ENCODE measurements at places on chromosomes 5 and 9.

DNA sequence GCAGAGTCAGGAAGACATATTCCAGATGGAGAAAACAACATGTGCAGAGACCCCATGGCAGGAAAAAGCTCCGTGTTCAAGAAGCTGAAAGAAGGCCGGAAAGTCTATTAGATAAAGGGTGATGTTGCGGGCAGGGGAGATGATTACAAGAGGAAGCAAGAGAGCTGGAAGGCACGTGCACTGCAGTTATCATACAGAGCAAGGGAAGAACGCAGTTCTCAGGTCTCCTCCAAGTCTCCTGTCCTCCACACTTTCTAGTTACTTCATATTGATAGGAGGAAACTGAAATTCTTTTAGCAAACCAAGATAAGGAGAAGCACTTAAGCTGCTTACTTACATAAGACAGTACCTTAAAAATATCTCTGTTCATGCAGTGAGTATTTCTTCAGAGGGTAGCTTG lies 58.3 kb upstream of the PLPP6 start:
- no peak for DNase-seq

DNA sequence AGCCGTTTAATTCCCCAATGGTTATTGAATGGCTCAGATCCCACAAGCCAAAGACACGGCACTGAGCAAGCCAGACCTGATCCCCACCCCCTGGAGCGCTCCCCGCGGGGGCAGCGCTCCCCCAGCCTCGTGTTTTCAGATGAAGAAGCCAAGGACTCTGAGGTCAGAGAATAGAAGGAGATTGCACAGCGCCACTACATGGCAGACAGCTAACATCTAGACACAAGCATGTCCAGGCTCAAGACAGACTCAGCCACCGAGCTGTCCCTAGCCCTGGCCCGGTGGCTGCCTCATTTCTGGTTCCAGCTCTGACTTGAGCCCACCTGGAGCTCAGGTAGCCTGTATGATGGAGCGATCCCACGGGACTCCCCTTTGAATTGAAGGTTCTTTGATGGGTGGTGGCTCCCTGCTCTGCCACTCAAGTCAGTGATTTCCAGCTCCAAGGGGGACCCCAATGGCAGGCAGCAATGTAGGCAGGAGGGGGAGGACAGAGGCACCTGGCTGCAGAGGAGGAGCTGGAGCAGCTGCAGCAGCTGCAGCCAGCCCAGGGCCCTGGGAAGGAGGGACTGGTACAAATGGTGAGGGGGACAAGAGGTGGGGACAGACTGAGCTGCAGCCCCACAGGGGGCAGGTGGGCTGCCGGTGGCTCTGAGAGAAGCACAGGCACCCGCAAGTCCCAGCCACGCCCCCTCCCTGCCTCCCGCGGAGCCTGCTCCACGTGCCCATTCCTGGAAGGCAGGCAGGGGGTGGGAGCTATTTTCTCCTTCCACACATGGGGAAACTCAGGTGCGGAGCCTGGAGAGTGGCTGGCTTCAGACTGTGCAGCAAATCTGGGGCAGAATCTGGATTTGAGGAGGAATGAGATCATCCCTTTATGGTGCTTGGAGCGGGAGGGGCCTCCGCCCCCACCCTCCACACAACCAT lies 40.2 kb downstream of the NTNG2 start:
- no peak for DNase-seq

DNA sequence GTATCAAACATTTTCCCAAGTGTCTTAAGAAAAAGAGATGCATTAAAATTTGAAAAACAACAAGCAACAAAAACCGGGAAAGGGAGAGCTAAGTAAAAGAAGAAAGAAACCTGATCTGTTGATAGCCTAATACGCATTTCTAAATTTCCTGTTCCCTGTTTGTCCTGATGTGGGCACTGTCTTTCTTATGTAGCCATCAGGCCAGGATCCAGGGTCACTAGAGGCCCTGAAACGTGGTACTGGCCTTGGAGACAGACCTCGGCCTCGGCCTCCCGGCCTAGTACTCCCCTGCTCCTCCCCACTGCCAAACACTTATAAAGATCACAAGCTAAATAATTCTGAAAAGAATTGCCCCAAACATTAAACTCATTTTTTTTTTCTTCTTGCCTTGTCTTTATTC lies 547.2 kb downstream of the IRX1 start:
- no peak for DNase-seq

GRCh38 chr5:129377504-129377903 lies 82.6 kb upstream of the ADAMTS19 start:
- DNase-seq = no peak

- no peak for DNase-seq
Observed at GRCh38 chr5:167814828-167815227, 476.6 kb upstream of the WWC1 start.
